Smooth muscle cell of trachea (primary cell): ENCODE measurements at places on chromosomes 12 and 14. TPM values are rescaled to one million over a fixed set of nuclear protein-coding genes. Genes with fewer than 3 reads are reported as not detected.

Gene HCAR1
- 0.50 and 0.87 TPM in 2 replicates for total RNA-seq

Gene GALNT9
- 0.17 and 0.29 TPM in 2 replicates for total RNA-seq

Gene DEPDC4
- 2.6 and 3.9 TPM in 2 replicates for total RNA-seq

Gene TAS2R31
- total RNA-seq: 5.1 and 9.2 TPM in 2 replicates

Gene ADCY4
- total RNA-seq: 9.6 and 11.7 TPM in 2 replicates

Gene GPD1
- total RNA-seq: under 0.01 TPM in 1 of 2 replicates, not detected in the other

Gene TEX22
- 0.44 and 0.50 TPM in 2 replicates for total RNA-seq

Gene RD3L
- total RNA-seq: not detected in 2 replicates
